Cortex of kidney (tissue), 1 donor: ENCODE measurements at places on chromosomes 13 and 19.

- DNase-seq: no peak
These were observed 124.0 kb downstream of the ITGBL1 start for GRCh38 chr13:101576455-101576854.

DNA sequence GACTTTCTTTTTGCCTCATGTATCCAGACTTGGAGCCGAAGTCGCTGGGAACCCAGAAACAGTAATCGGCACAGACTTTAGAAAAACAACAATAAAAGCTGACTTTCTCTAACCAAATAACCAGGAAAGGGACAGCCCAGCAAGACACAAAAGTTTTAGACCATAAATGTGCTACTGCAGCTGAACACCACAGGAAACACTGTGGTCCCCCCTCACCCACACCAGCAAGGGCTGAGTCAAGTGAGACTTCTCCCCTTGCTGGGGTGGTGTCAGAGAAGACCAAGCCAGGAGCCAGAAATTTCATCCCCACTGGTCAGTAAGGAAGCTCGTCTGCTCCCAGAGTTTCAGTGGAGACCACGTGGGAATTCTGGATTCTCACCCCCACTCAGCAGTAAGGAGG lies 70.6 kb downstream of the ESD start:
- DNase-seq: no peak

DNA sequence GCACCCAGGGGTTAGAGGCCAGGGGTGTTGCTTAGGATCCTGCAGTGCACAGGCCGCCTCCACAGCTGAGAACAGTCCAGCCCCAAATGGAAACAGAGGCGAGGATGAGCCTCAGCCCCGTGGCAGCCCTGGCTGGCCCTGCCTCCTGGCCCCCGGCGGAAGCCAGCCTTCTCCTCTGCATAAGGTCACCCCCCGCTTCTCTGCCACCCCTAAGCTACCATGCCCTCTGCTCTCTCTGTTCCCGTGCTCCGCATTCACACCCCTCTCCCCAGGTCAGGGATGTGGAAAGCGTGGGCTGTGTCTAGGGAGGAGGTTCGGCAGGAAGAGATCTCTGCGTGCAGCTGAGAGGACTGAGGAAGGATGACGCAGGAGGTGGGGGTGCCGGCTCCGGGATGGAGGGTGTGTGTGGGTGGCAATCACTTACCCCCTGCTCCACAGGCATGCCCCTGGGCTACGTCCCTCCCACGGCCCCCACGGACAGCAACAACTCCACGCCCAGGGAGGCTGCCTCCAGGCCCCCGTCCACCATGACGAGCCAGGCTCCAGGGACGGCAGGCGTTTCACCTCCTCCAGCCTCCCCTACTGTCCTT lies 6.0 kb downstream of the SSC5D start:
- DNase-seq: no peak

DNA sequence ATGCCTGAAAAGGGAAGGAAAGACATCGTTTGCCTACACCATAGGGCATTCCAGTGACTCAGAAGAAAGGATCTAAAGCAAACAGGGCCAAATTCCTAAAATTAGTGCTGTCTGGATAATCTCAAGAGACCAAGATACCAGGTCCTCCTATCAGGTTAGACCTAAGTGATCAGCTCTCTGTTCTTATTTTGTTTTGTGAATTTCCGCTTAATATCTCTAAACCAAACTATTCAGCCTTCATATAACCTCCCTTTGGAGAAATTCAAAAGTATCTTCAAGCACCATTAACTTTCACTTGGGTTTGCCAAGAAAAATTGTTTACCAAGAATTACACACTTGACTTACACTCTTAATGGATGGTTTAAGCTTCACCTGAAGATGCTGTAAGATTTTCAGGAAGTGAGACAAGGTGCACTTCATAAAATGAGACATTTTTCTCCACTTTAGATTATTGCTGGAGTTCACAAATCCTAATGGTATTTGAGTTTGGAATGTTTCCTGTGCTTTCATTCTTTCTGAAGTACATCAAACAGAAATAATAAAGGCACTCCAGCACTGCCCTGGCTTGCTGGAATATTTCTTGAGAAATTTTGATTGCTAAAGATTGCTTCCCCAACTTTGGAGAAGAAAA lies 376.1 kb downstream of the LMO7 start:
- DNase-seq: no peak

DNA sequence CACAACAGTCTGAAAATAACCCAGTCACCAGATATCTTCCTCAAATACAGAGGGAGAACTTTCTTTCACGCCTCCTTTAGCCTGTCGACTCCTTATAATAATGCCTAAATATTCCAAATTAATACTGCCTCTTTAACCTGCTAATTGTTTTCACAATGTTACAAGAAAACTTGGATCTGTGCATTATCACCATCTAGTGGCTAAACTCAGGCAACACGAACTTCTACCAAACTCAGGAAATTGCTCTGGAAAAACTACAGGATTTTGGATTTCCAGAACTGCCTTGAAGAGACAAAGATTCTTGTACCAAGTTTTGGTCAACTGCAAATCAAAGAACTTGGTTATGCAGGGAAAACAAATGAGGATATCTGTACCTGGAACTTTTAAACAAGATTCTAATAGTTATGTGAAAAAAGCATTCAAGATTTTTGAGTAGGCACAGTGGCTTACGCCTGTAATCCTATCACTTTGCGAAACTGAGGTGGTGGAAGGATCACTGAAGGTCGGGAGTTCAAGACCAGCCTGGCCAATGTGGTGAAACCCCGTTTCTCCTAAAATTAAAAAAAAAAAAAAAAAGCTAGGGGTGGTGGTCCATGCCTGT lies 10.8 kb downstream of the CLN5 start:
- DNase-seq: no peak

DNA sequence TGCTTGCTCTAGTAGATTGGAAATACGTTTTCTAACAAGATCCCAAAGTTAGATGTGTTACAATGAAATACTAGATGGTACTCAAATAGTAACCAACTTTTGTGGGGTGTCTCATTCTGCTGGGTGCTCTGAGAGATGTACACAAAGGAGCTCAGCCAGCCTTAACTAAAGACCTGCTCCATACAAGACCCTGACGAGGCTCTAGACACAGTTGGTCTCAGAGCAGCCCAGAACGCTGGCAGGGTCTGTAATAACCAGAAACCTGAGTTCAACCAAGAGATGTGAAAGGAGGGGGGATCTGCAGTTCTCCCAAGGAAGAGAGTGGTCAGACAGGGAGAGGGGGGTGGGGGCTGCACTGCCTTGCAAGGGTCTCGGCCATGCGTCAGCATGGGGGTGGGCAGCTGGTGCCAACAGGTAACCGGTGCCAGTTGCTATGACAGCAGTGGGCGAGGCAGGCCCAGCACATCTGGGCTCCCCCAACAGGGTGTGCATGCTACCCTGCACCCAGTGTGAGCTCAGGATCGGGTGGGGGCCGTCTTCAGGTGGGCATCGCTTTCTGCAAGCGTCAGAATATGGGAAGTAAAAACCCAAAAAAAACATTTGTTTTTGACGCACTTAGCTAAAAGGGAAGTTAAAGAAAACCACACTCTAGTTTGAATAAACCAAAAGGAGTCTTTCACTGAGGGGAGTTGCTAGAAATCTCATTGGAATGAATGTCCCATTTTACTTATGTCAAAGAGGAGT lies 68.0 kb upstream of the GPR183 start:
- DNase-seq: no peak

- no peak for DNase-seq
These were observed 164.2 kb downstream of the DLEU7 start for GRCh38 chr13:50679321-50679720.

DNA sequence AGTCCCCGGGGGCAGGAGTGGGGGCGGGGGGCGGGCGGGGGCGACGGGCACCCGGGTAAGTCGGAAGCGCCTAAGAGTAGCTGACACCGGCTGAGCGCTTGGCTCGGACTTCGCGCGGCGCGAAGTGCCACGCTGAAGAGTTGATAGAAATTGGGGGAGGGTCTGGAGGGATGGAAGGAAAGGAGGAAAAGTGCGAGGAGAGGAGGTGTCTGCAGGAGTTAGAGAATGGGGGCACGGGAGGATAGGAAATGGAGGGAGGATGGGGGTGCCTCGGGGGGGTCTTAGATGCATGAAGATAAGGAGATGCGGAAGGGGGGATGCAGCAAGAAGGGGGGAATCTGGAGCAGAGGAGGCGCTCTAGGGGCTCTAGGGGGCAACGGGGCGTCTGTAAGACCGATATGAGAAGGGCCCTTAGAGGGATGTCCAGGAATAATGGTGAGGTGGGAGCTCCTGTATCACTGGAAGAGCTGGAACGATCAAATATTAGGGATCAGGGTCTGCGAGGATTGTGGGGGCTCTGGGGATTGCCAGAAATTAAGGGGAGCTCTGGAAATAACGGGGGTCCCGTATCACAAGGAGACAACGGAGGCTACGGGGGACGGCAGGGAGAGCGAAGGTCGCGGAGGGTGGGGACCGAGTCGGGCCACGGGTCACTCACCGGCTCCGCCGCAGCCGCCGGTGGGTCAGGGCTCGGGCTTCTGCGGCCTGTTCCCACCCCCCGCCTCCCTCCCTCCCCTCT lies at the start of gene MYPOP:
MYPOP (minus strand) TSS at position 702 of the 739 bp plus-strand sequence. CDS start 840 bp downstream, outside the sequence.
- no peak for DNase-seq

DNA sequence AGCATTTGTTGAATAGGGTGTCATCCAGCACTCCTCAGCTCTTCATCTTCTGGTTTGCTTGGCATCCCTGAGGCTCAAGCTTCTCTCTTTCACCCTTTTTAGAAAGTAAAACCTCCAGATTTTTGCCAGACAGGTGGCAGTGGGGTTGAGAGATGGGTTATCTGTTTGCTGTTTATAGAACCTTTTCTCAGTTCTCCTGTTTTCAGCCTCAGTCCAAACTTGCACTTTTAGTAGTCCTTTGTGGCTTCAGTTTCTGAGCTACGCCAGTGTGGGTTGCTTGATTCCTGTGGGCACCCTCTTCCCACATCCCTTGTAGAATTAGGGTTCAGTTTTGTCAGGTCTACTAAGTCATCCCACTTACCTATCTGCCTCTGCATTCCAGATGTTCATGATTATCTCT lies 147.9 kb downstream of the PAN3 start:
- DNase-seq: no peak

DNA sequence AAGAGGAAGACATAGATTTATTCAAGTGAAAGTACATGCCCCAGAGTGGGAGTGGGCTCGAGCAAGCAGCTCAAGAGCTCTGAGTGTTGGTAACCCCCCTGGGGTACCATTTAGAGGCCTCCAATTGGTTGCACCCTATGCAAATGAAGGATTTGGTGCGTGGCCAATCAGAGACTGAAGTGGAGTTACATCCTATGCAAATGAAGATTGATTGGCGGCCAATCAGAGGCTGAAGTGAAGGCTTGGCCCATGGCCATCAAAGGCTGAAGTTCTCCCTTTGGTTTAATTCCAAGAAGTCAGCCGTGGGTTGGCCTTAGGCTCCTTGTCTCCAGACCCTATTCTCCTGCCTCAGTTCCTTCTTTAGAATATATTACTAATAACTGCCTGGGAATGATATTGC lies 12.9 kb upstream of the IGFL1 start:
- no peak for DNase-seq

GRCh38 chr19:50567882-50568727 lies at the start of gene LRRC4B:
TSS of gene LRRC4B (minus strand) at chr19:50568435. CDS start at chr19:50548838, 19,597 bp downstream.
- no peak for DNase-seq

DNA sequence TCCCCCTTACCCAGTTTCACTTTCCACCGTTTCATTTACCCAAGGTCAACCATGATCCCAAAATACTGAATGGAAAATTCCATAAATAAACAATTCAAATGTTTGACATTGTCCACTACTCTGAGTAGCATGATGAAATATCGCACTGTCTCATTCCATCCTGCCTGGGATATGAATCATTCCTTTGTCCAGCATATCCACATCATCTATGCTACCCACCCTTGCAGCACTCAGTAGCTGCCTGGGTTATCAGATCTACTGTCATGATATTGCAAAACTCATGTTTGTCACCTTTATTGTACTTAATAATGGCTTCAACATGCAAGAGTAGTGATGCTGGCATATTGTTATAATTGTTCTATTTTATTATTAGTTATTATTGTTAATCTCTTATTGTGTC lies 263.9 kb upstream of the NBEA start:
- no peak for DNase-seq

DNA sequence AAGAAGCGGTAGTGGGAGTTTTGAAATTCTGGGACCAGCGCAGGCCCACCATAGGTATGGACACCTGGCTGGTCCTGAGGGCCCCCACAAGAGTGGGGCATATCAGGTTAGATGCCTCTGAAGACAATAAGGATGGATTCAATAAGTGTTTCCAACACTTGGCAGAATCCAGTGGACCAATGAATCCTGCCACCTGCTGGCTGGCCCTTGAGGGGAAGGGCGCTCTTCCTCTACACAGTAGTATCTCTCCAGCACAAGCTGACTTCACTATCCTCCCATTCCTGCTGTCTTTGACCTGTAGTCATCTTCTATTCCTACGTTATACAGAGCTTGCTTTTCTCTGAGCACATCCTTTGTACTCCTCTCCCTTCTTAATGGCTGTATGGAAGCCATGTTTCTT lies 199.7 kb upstream of the TSHZ3 start:
- no peak for DNase-seq

- no peak for DNase-seq
These were observed 8.9 kb upstream of the NR2F6 start for GRCh38 chr19:17254636-17255035.

- no peak for DNase-seq
These were observed 768 bp downstream of the TMPRSS9 start for GRCh38 chr19:2360833-2361232.

DNA sequence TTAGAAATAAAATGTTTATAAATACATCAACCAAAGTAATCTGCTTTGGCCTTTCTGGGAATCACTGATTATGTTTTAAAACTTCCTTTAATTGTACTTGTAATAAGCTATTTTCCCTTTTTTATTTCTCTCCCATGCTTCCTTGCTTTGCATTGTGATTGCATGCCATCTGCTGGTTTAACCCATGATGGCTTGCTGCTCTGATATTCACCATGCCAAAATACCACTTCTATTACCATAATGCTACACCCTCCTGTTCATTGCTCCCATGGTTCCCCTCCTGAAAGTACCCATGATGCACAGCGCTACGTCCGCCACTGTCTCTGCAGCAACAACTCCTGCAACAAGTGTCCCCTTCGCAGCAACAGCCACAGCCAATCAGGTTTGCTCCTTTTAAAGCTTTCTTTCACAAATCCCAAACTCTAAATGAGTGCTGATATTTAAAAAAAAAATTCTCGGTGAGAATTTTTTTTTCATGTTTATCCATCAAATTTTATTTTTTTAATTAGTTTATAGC lies 67.7 kb upstream of the RAP2A start:
- DNase-seq: no peak

DNA sequence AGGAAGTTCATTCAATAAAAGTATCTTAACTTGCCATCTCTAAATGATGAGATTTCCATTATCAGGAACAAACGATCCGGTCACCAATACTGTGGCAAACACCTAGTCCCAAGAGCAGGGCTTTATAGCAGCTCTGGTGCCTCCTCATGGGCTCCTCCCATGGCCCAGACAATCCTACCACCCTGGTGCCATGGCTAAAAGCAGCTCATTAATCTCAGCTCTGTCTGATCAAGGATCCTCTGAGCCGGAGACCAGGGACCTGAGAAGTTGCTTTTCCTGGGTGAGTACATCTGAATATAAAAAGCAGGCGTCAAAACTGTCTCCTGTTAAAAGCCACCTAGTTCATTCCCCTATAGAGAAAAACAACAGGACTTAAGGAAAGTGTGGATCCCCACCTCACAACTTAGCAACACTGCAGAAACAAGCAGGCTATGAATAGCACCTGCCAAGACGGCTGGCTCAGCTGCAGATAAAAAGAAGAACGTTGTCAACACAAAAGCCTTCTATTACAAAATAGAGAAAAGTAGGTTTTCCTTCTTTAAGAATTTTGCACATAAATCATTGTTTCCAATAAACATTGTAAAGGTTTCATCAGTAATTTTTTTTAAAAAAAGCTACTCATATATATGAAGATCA lies 30.3 kb downstream of the TSHZ3 start:
- DNase-seq: no peak
